ENCODE measurements at places on chromosomes 12 and 14.

DNA sequence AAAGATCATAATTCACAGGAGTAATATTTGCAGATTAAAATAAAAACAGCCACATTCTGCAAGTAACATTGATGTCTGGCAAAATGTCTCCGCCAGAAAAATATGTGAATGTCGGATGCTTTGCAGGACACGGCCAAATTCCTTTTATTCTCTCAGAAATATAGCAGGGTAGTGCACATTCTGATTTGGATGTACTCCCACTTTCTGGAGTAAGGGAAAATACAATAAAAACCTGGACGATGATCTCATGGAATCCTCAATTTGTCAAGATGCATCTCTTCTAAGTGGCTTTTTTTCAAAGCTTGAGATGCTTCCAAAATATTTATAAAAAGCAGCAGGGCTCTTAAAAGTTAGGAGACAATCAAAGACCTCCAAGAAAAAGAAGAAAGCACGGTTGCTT lies 133.3 kb downstream of the TBX5 start:
- no peak for DNase-seq

- no peak for DNase-seq
Measured at GRCh38 chr14:96103560-96104460, 64.6 kb downstream of the C14orf132 start.

- no peak for DNase-seq
Measured at GRCh38 chr14:51202914-51203665, 37.0 kb upstream of the TMX1 start.

- no peak for DNase-seq
Measured at GRCh38 chr14:69749956-69750355, 17.0 kb upstream of the SRSF5 start.

DNA sequence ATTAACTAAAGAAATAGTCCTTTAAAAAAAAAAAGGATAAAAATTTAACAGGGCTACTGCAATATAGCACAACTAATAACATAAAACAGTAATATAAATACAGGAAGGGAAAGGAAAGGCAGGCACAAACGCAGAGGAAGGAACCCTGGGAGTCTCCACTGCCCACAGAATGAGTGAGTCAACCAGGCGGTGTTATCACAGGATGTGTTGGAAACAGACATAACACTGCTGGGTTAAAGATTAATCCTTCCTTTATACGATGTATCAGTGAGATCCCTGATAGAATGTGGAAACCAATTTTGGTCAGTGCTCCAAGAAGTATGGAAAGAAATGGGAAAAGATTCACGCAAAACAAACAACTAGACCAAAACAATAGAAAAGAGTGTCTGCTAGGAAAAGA lies 47.9 kb downstream of the FGD6 start:
- DNase-seq = no peak

DNA sequence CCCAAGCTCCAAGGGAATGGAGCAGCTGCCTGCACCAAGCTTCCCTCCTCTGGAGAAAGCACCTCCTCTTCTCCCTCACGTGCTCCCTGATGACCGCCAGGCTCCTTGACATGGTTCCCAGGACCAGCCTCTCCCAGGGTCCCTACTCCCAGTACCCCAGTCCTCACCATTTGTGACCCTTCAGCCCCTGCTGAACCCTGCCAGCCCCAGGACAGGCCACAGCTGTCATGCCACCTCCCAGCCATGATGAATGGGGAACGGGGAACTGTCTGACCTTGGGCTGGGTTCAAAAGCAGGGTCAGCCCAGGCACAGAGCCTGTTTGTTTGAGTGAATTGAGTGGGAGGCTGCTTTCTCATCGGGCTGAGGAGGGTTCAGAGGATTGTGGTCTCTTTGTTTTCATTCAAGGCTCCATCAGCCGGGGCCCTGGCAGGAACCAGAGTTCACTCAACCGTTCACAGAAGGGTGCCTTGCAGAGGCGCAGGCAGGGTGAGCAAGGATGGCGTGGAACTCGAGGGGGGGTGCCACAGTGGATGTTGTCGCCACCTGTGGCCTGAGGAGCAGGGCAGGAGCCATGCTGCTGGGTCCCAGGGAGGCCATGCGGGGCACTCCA lies 344.5 kb upstream of the SFSWAP start:
- no peak for DNase-seq

- no peak for DNase-seq
Measured at GRCh38 chr12:70070494-70071007, 172.7 kb upstream of the CNOT2 start.

DNA sequence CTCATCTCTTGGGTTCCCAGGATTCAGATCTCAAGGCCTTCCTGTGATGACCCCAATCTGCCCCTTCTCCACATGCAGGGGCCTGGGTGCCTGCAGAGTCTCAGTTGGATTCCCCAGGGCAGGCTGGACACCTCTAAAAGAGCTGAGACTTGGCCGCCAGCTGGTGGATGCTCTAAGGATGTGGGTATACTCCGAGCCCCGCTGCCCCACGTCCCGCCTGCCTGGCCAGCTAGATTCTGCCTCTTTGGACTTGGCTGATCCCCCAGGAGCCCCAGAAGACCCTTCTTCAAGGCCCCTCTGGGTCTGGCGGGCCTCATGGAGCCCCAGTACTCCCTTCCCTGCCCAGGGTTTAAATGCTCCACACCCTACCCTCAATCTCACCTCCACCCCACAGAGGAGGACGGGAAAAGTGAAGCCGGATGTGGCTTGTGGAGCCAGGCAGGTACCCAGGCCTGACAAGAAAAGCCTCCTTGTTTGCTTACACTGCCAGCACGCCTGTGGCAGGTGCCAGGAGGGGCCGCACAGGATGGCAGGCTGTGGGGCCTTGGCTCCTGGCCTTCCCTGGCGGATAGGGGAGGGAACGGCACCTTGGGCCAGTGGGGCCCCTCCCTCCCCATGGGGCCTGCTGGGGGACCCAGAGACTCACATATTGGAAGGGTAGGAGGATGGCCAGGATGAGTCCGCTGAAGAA lies 15.1 kb downstream of the FAIM2 start:
- no peak for DNase-seq

DNA sequence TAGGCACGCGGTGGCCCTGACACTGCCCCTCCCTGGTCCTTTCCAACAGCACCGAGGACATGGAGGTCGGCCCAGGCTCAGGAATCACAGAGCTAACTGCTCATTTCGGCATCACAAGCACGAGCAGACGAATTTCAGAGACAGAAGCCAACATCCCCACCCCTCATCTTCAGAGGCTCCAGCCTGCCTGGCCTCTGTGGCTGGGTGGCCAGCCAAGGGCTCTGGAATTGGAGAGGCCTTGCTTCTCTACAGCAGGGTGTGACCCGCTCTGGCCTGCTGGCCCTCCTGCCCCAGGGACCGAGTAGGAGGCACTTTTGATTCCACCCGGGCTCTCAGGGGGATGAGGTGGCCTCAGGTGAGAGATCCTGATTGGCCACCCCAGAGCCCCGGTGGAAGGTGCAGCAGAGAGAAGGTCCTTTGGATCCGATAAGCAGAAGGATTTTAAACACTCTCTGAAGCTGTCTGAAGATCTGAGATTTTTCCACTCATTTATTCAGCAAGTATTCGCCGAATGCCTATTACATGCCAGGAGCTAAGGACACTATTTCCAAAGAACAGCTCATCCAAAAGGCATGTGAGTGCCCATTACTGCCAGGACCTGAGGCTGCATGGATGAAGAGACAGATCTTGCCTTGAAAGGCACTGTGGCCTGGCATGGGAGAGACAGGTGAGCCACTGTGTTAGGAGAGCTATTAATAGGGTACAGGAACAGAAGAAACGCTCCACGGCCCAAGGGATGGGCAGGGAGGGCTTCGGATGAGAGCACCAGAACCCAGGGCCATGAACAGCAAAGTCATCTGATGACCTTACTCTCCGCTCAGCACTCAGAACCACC lies 10.2 kb downstream of the BAG5 start:
- no peak for DNase-seq

- no peak for DNase-seq
Measured at GRCh38 chr12:128807161-128807724, 16.5 kb downstream of the SLC15A4 start.

GRCh38 chr12:53048780-53049401 lies 974 bp upstream of the TNS2 start:
- DNase-seq = no peak
